Activated T-helper 1 cell treated with anti-CD3 and anti-CD28 coated beads, Interleukin-12 subunit alpha, Interleukin-12 subunit beta, Interleukin-2, Interleukin-4 antibody, amounts not matched to agents 30 ng/mL and 10 ng/mL and 1 ng/mL, durations not matched to agents 14 hours and 24 hours and 36 hours (primary cell): ENCODE measurements at places on chromosomes 7 and 10.

DNA sequence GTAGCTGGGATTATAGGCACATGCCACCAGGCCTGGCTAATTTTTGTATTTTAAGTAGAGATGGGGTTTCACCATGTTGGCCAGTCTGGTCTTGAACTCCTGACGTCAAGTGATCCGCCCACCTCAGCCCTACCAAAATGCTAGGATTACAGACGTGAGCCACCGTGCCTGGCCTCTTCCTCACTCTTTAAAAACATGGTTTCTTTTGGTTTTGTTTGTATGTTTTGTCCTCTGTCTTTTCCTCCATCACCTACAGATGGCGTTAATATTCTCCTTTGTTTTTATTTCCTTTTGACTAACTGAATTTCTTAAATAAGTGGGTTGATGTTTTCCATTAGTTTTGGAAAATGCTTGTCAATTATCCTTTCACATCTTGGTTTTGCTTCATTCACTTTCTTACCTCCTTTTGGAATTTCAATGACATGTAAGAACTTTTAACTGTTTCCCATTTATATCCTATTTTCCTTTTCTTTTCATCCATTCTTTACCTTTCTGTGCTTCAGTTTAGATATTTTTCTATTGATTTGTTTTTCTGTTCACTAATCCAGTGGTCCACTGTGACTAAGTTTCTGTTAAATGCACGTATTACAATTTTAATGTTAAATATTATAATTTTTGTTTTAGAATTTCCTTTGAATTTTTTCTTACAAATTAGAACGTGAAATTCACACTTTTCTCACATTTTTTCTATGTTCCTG lies 104.1 kb downstream of the ZNF467 start:
- no peaks in the 10 kb centered on the region for H3K36me3 ChIP-seq
- H3K27me3 ChIP-seq = peaks cover 30% of the 10 kb centered on the region
- no peak overlapping the region for H3K27ac ChIP-seq
- H3K4me3 ChIP-seq = no peak overlapping the region

GRCh38 chr7:121385056-121385799 lies 10.9 kb downstream of the FAM3C start:
- no peak for DNase-seq
- H3K4me3 ChIP-seq = peak overlapping the region; percentile 50
- H3K4me1 ChIP-seq = peaks cover 95% of the 10 kb centered on the region
- peaks cover 61% of the 10 kb centered on the region for H3K36me3 ChIP-seq
- H3K27ac ChIP-seq = peak overlapping the region; percentile 24

GRCh38 chr7:134932707-134933370 lies 53.5 kb upstream of the AGBL3 start:
- DNase-seq = no peak
- peak overlapping the region; percentile 48 for H3K27ac ChIP-seq
- H3K4me1 ChIP-seq = peaks cover 18% of the 10 kb centered on the region
- no peaks in the 10 kb centered on the region for H3K36me3 ChIP-seq
- H3K27me3 ChIP-seq = peaks cover 7% of the 10 kb centered on the region

DNA sequence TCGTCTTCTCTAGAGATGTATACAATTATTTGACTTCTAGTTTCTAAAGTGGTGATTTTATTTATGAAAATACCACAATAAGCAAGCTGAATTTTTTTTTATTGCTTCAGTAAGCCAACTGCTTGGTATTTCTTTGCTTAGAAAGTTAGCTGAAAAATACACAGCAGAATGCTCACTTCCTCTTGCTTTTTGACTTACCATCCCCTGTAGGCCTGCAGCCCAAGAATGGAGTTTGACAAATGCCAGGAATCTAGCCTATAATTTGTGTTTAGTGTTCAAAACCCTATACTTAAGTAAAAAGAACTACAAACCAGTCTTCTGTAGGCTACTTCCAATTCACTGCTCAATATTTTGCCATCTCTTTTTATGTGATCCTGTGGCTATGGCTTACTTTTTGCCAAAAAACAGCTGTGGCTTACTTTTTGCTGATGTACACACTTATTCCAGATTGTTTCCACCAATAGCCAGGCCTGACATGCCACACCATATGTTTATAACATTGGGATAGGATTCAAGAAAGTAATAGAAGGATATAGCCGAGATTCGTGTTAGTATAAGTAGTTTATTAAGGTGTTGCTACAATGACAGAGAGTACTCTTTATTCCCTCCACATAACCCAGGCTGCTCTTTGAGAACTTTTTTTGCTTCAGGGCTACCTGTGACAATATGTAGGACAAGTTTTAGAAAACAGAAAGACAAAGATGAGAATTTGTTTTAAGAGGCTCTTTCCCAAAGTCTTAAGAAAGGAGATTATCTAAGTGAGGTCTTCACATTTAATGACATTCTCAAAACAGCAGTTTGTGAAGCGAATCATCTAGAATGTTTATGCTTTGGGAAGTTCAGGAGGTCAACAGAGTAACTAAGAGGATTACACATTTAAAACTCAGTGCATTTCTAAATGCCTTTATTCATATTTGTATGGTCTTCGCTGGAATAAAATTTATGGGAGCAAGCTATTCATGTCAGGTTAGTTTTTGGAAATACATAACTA lies 263.9 kb upstream of the FZD1 start:
- no peaks in the 10 kb centered on the region for H3K27me3 ChIP-seq
- H3K4me1 ChIP-seq = no peaks in the 10 kb centered on the region
- no peak overlapping the region for H3K27ac ChIP-seq
- DNase-seq = no peak
- H3K36me3 ChIP-seq = no peaks in the 10 kb centered on the region
- H3K4me3 ChIP-seq = no peak overlapping the region

DNA sequence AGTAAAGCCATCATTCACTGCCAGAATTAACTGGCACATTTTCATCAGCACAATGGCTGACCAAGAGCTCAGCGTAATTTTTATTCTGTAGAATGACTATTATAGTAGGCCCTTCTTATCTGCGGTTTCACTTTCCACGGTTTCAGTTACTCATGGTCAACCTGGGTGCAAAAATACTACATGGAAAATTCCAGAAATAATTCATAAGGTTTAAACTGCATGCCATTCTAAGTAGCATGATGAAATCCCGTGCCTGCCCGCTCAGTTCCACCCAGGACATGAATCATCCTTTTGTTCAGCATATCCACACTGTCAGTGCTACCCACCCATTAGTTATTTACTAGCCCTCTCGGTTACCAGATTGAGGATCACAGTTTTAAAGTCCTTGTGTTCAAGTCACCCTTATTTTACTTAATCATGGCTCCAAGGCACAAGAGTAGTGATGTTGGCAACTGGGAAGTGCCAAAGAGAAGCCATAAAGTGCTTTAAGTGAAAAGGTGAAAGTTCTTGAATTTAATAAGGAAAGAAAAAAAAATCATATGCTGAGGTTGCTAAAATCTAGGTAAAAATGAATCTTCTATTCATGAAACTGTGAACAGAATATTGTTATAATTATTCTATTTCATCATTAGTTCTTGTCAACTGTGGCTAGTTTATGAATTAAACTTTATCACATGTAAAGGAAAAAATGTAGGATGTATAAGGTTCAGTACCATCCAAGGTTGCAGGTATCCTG lies 204.9 kb downstream of the DOCK4 start:
- no peaks in the 10 kb centered on the region for H3K4me1 ChIP-seq
- H3K27ac ChIP-seq = no peak overlapping the region
- peaks cover 3% of the 10 kb centered on the region for H3K27me3 ChIP-seq
- no peak for DNase-seq
- no peak overlapping the region for H3K4me3 ChIP-seq

DNA sequence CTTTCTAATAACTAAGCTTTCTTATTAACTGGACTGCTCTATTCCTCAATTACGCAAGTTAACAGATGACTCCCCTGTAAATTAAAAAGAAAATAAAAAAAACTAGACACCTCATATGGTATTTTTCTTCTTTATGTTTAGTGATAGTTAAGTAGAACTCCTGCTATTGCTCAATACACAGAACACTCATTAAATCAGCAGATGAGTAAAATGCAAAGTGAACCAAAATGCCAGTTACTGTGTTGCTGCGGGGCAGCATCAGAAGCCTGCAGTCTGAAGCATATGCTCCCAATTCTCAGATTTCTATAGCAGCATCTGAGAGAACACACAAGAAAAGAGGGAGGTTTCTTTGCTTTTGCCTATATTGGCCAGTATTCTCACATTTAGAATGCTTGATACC lies 28.4 kb downstream of the CDK6 start:
- H3K4me1 ChIP-seq = peaks cover 90% of the 10 kb centered on the region
- peaks cover 51% of the 10 kb centered on the region for H3K36me3 ChIP-seq
- H3K4me3 ChIP-seq = peak overlapping the region; percentile 66
- H3K27me3 ChIP-seq = no peaks in the 10 kb centered on the region

- DNase-seq = no peak
- H3K27ac ChIP-seq = no peak overlapping the region
- no peaks in the 10 kb centered on the region for H3K4me1 ChIP-seq
- H3K4me3 ChIP-seq = no peak overlapping the region
- peaks cover 5% of the 10 kb centered on the region for H3K27me3 ChIP-seq
Measured at GRCh38 chr7:25665374-25665773, 437.1 kb upstream of the NPVF start.

DNA sequence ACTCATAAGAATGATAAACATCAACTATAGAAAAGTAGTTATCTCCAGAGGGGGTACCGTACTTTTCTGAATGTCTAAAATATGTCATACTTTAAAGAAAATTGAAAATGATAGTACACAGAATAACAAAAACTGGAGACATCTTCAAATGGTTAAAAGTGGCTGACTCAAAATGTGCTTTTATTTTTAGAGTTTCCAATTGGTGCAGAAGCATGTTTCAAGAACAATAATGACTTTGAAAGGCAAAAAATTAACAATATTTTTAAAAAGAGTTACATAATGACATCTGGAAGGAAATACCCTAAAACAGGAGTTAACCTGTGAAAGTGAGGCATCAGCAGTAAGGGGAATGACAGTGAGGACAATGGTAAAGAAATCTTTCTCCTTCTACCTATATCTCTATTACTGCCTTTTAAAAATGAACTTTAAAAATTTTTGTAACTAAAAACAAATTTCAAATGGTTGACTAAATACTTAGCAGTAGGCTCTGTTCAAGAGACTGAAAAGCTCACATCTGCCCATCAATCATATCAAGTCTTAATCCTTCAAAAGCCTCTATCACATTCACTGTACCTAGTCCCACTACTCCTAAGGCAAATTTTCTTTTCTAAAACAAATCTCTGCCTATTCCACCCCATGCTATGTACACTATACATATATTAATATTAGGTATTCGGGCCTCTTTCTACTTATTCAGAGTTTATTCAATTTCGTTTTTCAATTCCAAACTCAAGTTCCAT lies 3.0 kb downstream of the ASZ1 start:
- DNase-seq = no peak
- no peak overlapping the region for H3K27ac ChIP-seq
- no peaks in the 10 kb centered on the region for H3K4me1 ChIP-seq
- H3K36me3 ChIP-seq = no peaks in the 10 kb centered on the region
- H3K4me3 ChIP-seq = no peak overlapping the region
- peaks cover 2% of the 10 kb centered on the region for H3K27me3 ChIP-seq
